ENCODE measurements at places on chromosomes 6 and 20.

GRCh38 chr20:46298374-46298773, 9.9 kb downstream of the CDH22 start:
- no peak for DNase-seq

DNA sequence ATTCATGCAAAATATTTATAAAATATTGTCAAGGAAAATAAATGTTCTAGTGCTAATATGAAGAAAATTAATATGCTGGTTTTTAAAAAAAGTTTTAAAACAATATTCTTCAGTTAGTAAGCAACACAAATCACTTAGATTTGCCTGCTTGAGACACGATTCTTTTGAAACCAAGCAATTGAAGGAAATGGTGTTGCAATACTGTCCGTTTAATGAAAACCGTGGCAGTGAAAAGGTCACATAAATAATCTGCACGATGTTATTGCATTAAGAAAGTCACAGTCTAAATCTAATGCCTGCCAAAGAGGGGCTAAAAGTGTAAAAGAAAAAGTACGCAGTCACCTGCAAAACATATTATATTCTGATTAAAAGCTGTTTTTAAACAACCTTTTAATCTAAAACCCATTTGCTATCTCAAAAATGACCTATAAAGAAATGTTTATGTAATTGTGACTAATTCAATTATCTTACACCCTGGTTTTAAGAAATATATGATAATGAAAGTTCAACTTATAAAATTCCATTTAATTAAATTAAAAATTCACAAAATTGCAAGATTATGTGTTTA, 143.0 kb downstream of the GMDS start:
- DNase-seq = no peak

DNA sequence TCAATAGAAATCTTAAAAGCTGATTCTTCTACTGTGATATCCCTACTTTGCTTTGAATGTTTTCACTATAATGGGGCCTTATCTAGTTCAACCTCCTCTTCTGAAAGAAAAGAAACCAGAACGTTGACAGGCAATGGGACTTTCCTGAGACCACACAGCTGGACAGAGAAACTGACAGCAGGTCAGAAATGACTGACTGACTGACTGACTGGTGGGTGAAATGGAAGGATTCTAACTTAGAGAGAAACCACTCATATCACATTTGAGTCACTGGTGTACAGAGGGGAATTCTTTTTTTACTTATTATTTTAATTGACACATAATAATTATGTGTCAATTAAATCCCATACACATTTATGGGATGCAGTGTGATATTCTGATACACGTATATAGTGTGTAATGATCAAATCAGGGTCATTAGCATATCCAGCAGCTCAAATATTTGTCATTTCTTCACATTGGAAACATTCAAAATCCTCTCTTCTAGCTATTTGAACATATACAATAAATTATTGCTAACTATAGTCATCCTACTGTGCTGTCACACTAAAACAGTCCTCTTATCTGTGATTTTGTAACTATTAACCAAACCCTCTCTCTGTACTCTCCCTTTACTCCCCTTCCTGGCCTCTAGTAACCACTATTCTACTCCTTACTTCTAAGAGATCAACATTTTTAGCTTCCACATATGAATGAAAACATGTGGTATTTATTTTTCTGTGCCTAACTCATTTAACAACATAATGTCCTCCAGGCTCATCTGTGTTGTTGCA, 64.8 kb upstream of the NRSN1 start:
- no peak for DNase-seq

DNA sequence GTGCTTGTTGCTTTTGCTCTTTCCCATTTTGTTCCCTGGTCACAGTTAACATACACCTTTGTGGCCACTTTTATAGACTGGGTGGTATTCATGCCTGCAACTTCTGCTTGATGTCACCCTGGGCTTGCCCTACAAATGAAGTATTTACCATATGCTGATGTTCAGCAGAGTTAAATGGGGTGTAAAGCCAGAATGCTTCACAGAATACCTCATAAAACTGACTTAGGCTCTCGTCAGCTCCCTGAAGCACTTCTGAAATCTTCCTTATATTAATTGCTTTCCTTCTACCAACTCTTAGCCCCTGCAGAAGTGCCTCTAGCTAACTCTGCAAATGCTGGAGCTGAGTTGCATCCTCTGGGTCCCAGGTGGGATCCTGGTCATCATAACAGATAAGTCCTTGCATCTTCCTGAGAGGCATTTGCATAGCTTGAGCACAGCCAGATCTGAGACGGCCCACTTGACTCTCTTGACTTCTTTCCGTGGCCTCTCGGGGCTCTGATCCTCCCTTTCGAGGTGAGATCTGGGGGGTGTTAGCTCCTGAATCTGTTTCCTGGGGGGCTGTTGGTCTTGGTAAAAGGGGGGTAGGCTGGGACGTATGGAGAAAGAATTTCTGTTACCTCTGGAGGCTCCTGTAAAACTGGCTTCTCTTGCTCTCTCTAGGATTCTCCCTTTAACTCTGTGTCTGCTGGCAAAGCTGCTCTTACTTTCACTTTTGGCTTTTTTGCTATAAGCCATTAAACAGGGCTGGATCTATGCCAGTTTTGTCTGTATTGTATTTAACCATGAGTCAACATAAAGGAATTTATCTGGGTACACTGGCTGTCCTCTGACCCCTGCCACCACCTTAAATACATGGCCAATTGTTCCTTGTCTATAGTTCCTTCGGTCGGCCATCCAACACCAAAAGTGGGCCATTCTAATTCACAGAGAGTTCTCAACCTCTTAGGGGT, 223.0 kb upstream of the SYNCRIP start:
- no peak for DNase-seq

GRCh38 chr6:127031511-127031910, 87.0 kb upstream of the RSPO3 start:
- no peak for DNase-seq

- no peak for DNase-seq
These were observed 93.7 kb downstream of the TCP11 start for GRCh38 chr6:35047265-35048011.

- DNase-seq = no peak
These were observed 7.9 kb downstream of the ZC2HC1B start for GRCh38 chr6:143872201-143872600.

DNA sequence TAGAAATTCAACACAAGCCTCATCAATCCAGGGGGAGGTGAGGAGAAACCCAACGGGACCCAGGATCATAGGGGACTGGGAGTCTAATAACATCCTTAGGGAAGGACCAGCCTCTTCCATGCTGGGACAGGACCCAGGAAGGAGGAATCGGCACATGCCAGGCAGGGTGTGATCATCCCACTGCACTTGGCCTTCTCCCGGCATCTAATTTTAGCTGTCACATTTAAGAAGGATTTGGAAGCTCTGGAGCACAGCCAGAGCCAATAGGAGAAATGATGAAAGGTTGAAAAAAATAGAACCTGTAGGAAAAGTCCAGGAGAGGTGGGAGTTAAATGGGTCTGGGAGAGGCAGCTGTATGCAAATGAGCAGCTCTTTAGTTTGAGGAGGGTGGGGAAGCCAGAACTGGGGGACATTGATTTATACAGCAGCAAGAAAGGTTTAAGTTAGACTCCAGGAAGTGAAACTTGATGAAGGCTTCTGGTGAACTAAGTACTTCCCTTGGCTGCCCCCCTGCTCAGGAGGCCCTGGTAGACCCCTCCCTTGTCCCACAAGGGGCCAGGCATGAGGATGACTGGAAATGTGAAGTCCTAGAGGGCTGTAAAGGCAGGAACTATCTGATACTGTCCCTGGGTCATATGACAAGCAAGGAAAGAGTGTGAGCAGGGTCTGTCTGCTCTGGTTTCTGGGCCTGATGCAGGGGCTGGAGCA, 260.3 kb downstream of the LRFN2 start:
- DNase-seq = no peak

DNA sequence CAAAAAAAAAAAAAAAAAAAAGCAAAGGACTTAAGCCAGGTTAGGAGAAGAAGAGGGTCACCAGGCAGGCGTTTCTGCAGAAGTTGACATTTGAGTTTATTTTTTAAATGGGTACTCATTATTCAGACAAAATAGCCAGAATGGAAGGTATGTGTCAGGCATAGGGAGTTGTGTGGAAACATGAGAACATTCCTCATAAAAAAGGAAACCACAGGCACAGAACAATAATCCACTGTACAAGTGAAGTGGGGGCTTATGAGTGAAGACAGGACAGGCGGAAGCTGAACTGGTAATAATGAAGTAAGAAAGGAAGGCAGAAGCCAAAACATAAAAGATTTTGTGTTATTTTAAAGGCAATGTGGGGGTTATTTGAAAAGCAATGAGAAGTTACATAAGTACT, 104.6 kb downstream of the EPB41L2 start:
- DNase-seq = no peak

GRCh38 chr6:75460681-75461080, 32.9 kb downstream of the FILIP1 start:
- no peak for DNase-seq

DNA sequence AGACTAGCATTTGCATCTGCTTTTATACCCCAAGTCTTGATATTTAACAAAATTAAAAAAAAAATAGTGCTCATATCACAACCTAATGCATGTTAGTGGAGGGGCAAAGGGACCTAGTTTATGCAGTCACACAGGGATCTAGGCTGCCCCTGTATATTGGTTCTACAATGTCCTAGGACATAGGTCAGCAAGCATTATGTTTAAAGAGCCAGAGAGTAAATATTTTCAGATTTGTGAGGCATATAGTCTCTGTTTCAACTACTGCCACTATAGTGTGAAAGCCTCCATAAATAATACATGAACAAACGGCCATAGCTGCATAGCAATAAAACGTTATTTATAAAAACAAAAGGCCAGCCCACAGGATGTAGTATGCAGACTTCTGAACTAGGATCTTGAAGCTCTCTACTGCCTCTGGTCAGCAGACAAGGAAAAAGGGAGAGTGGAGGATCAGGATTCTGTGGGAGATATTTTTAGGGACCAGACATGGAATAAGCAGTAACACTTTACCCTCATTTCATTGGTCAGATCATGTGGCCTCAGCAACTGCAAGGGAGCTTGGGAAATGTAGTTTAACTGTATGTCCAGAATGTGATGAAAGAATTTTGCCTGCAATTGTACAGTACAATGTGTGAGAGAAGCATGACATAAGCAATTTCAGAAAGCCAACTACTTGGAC, 414.2 kb upstream of the SPTLC3 start:
- no peak for DNase-seq

DNA sequence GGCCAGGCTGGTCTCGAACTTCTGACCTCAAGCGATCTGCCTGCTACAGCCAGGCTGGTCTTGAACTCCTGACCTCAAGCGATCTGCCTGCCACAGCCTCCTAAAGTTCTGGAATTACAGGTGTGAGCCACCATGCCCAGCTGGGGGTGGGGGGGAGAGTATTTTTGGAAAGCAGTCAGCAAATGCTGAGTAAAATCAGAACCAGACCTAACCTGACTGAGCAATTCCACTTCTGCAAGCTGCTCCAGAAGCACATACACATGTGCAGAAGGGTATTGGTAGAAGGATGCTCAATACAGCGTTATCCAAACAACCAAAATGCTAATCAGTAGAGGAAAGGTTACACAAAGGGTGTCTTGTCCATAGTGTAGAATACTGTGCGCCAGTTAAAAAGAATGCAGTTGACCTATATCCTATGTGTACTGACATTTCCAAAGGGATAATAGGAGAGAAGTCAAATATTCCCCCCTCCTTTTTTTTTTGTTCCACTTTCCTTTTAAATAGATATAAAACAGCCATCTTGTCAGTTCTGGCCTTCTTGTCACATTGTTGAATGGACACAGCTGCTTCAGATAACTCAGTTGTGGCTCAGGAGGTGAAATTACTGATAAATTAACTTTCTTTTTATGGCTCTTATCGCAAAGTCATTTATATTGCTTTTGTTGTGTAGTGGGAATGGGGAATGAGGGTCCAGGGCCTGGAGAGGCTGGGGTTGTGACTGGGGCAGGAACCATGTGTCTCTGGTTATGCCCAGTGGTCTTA, 74.6 kb downstream of the DTD1 start:
- DNase-seq = no peak

DNA sequence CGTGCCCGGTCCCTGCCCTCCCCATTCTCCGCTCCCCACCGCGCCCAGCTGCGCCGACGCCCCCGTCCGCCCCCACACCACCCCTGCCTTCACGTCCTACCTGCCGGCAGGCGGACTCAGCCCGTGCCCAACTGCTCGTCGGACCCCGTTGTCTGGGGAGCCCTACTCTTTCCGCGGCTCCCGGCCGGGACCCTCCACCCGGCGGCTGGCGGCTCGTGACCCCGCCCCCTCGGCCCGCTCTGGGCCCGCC, at the start of gene SERAC1:
TSS of gene SERAC1 (minus strand) at position 223 of the 250 bp plus-strand sequence. CDS start 9,899 bp downstream, outside the sequence.
- DNase-seq = no peak

DNA sequence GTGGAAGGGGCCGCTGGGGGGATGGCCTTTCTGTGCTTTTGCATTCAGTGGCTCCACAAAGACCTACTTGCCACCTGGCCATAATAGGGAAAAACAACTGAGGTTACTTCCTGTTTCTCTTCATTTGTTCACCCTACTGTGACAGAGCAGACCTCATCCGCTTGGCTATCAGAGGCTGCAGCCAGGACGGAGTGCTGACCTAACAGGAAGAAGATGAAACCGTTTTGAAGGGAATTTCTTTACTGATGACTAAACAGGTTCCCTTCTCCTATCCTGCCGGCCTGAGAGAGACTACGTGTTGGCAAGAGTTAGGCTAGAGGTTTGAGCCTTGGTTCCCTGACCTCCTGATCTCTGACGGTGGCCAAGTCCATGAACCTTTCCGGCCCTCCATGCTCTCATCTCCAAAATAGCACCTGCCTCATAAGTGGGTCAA, 21.3 kb downstream of the PRR18 start:
- no peak for DNase-seq

- no peak for DNase-seq
These were observed 14.0 kb downstream of the HIVEP1 start for GRCh38 chr6:12026120-12026519.

DNA sequence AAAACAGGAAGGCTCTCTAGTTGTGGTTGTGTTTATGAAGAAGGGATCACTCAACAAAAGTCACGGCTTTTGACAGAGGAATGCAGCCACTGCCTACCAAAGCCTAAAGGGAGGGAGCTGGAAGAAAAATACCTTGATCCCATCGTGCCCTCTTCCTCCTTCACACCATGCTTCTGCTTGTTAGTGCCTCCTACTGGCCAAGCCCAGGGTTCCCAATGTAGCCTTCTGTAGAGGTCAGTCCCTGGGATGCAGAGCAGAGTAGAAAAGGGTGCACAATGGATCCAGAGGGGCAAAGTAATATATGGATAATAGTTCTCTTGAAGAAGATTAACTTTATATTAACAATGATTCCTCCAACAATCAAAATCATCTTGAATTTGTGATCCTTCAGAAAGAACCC, 293.5 kb upstream of the FERMT1 start:
- no peak for DNase-seq

DNA sequence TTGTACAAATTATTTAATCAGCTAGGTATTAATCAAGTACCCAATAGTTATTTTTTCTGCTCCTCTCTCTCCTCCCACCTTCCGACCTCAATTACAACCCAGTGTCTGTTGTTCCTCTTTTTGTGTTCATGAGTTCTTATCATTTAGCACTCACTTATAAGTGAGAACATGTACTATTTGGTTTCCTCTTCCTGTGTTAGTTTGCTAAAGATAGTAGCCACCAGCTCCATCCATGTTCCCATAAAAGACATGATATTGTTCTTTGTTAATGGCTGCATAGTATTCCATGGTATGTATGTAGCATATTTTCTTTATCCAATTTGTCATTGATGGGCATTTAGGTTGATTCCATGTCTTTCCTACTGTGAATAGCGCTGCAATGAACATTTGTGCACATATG, 652.8 kb upstream of the CITED2 start:
- no peak for DNase-seq

- no peak for DNase-seq
These were observed 46.4 kb upstream of the FERMT1 start for GRCh38 chr20:6169251-6169650.
